ENCODE measurements at places on chromosomes 11 and 22. TPM values are rescaled to one million over a fixed set of nuclear protein-coding genes. Genes with fewer than 3 reads are reported as not detected.
A peak's percentile ranks its signal among the peaks of the same experiment; 100 is the strongest.

DNA sequence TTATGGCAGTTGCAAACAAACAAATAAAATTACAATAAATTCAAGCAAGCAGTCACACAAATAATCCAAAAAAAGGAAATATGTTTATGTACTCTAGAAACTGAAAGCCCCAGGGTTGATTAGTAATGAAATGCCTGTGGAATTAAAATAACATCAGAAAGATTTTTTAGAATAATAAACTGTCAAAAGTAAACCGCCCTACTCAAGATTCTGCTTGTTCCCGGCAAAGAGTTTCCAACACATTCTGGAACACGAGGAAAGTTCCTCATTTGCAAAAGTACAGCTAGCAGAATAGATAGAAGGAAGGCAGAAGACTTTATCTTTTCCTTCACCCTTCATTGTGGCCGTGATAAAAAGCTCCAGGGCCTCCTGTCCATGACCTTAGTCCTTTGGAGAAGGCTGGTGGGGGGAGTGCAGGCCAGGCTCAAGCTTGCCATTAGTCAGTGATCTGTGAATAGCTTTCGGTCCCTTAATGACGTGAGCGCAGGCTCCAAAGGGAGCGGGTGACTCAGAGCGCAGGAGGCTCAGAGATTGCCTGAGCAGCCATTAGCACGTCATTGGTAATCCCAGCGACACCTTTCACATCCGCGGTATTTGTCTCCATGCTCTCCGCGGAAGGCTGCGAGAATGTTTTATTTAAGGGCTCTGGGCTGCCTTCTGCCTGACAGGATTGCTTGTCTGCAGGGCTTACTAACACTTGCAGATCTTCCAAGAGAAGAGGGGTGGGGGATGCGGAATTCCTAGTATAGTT lies 458.3 kb downstream of the METTL15 start:
- no peak for DNase-seq
- no peaks in the 10 kb centered on the region for H3K4me1 ChIP-seq
- H3K27me3 ChIP-seq = no peaks in the 10 kb centered on the region
- H3K36me3 ChIP-seq = no peaks in the 10 kb centered on the region

DNA sequence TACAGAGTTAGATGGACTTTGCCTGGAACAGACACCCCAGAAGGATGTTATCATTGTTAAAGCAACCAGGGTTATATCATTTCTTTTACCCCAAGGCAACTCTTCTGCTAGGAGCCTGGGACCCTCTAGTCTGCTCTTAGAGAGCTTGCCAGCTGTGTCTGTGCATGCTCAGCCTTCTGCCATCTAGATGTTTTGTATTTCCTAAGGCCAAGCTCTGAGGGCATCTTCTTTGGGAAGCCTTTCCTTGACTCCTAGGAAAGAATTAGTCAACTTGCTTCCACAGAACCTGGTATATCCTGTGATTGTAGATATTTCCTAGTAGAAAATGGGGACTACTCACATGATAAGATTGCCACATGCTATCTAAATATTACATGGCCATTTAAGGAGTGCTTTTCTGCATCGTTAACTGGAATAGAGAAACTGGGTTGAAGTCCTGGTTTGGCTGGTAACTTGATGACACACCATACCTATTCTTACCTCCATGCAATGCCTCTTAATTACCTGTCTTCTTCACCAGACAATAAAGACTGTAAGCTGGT lies 87.6 kb downstream of the STIM1 start:
- no peak for DNase-seq
- H3K4me1 ChIP-seq = peaks cover 76% of the 10 kb centered on the region

DNA sequence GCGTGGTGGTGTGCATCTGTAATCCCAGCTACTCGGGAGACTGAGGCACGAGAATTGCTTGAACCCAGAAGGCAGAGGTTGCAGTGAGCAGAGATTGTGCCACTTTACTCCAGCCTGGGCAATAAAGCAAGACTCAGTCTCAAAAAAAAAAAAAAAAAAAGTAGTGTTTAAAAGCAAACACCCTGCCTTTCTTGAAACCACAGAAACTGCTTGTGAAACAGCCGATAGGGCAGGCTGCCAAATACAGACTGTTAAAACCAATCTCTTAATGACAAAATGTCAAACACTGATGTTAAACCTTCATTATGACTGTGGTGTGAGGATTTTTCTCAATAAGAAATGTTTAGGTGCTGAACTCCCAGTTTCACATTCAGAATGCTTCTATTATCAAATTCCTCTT lies 27.3 kb downstream of the MARK2 start:
- peaks cover 63% of the 10 kb centered on the region for H3K4me1 ChIP-seq
- H3K27ac ChIP-seq = peak overlapping the region; percentile 54
- H3K36me3 ChIP-seq = peaks cover 29% of the 10 kb centered on the region
- H3K27me3 ChIP-seq = no peaks in the 10 kb centered on the region
- H3K4me3 ChIP-seq = peak overlapping the region; percentile 64

DNA sequence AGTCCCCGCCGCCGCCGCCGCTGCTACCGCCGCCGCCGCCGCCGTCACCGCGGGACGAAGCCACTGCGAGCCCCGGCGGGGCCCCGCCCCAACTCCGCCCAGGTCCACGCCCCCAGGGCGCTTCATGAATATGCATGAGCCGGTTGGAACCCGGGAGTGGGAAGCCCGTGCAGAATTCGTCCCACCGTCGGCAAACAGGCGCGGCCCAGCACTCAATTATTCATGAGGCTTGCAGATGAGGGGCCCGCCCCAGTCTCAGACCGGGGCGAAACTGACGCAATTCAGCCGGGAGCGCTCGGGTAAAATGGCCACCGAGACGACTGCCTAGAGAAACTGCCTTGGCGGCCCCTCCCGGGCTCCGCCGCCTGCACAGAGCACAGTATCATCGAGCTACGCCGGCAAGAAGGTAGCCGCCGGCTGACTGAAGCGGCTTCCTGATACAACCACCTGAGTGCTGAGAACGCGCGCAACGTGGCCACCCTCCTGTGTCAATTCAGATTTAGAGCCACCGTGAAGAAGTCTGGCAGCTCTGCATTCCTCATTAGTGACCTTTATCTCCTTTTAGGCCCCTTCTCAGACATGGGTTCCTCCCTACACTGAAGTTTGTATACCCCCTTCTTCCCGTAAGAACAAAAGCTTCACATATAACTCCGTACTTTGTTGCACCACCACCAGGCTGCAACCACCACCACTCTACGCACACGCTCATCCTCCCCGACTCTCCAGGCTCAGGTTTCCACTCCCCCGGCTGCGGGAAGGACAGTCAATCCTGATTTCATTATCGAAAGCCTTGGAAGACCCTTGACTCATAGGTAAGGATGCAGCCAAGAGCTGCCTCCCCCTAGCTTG lies at the start of gene TNKS1BP1:
Gene TNKS1BP1, minus strand, starts transcription at position 67 of the 849 bp plus-strand sequence. CDS start 3,067 bp downstream, outside the sequence.
- H3K27me3 ChIP-seq = no peaks in the 10 kb centered on the region
- H3K4me3 ChIP-seq = peak within 1 kb of the TSS; percentile 83
- H3K4me1 ChIP-seq = peaks cover 45% of the 10 kb centered on the region
- peaks cover 53% of the 10 kb centered on the region for H3K36me3 ChIP-seq
- peak within 1 kb of the TSS; percentile 93 for H3K27ac ChIP-seq

GRCh38 chr11:106311531-106312230 lies 234.2 kb downstream of the AASDHPPT start:
- no peak overlapping the region for H3K4me3 ChIP-seq
- H3K27ac ChIP-seq = no peak overlapping the region
- no peaks in the 10 kb centered on the region for H3K36me3 ChIP-seq
- no peaks in the 10 kb centered on the region for H3K4me1 ChIP-seq

DNA sequence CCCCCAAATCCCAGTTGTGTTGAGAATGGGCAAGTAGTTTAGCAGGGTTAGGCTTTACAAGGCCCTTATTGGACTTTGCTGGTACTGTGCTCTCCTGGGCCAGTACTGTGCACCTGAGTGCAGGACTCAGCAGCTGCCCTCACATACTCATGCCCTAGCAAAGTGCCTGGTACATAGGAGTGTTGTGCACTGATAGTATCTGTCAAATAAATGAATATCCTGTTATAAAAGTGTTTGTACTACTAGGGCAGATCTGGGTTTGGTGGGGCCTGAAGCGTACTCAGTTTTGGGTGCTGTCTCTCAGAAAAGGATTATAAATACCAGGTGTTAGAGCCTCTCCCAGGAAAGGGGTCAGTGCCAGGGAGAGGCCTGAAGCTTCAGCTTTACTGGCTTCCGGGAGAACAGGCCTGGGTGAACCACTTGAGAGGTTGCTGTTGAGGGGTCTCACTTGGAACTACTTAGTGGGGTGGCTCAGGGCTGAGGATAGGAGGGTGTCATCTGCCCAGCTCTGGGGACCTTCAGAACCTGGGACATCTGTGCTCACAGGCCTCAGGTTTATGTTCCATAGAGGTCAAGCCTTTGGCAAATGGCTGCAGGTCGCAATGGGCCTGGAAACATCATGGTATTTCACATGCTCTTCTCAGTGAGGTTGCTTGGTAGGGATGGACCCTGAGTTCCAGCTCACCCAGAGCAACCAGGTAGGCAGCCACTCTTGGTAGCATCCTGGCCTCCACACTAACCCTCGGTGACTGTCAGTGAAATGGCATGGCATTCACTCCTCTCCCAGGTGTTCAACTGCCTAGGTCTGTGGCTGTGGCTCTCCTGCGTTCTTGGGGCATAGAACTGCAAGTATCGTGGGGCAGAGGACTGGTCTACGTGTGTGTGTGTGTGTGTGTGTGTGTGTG lies 106.1 kb downstream of the ZBTB16 start:
- no peaks in the 10 kb centered on the region for H3K36me3 ChIP-seq
- peak overlapping the region; percentile 9 for H3K27ac ChIP-seq

- H3K4me3 ChIP-seq = no peak overlapping the region
- no peaks in the 10 kb centered on the region for H3K27me3 ChIP-seq
- no peak for DNase-seq
- peaks cover 44% of the 10 kb centered on the region for H3K4me1 ChIP-seq
- peak overlapping the region; percentile 30 for H3K27ac ChIP-seq
- peaks cover 22% of the 10 kb centered on the region for H3K36me3 ChIP-seq
Observed at GRCh38 chr22:29385151-29385704, 3.1 kb downstream of the AP1B1 start.

GRCh38 chr22:25563761-25564319 lies 635 bp upstream of the GRK3 start:
- peaks cover 56% of the 10 kb centered on the region for H3K4me1 ChIP-seq
- H3K27me3 ChIP-seq = no peaks in the 10 kb centered on the region

DNA sequence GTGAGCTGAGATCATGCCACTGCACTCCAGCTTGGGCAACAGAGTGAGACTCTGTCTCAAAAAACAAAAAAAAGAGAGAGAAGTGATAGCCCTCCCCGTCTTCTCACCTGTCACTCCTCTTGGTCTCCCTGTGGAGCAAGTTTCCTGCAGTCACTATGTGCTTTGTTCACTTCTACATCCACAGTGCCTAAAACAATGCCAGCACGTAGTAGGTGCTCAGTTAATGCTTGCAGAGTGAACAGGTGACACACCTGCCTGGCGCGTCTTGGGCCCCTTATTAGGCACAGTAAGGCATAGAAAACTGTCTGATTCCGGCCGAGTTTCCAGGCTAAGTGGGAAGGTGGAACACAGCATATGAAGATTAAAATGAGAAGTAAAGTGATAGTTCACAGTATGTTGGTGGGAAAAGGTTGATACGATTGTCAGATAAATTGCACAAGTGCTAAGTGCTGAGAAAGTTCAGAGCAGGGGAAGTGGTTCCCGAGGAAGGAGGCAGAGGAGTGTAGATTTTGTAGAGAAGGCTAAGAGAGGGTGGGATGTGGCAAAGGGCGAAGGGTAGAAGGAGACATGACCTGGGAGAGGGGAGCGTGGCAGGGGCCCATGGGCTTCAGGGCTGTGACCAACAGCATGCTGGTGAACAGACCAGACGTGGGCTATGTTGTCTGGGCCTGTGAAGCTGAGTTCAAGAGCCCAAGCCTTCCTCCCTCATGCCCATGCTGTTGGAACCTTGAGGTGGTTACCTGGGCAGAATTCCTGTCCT lies 41.9 kb downstream of the BCR start:
- peaks cover 87% of the 10 kb centered on the region for H3K4me1 ChIP-seq
- H3K27me3 ChIP-seq = no peaks in the 10 kb centered on the region
- peak overlapping the region; percentile 38 for H3K27ac ChIP-seq
- no peak for DNase-seq
- H3K4me3 ChIP-seq = peak overlapping the region; percentile 3

DNA sequence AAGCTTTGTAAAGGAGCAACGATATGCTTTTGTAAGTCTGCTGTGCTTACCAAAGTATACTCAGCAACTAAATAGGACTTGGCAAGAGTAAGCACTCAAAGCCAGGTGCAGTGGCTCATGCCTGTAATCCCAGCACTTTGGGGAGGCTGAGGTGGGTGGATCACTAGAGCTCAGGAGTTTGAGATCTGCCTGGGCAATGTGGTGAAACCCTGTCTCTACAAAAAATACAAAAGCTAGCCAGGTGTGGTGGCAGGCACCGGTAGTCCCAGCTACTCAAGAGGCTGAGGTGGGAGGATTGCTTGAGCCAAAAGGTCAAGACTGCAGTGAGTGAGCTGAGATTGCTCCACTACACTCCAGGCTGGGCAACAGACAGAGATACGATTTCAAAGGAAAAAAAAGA lies 67.5 kb downstream of the PAK1 start:
- DNase-seq = no peak
- H3K27ac ChIP-seq = no peak overlapping the region
- H3K4me3 ChIP-seq = no peak overlapping the region
- peaks cover 50% of the 10 kb centered on the region for H3K4me1 ChIP-seq
- H3K36me3 ChIP-seq = peaks cover 19% of the 10 kb centered on the region
- H3K27me3 ChIP-seq = no peaks in the 10 kb centered on the region

DNA sequence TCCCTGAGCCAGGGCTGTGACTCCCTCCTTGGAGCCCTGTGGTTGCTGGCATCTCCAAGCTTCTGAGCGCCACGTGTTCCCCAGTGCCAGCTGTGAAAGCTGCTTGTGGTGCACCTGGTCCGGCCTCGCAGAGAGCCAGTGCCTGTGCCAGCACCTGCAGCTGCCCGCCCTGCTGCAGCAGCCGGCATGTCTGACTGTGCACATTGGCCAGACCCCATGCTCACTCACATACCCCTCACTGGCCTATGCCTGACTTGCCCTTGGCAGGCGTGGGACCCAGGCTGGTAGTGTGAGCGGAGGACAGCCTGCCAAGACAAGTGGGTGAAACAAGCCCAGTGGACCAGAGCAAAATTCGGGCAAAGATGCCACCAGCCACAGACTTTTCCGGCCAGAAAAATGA lies 9.8 kb downstream of the MRPL48 start:
- H3K27me3 ChIP-seq = no peaks in the 10 kb centered on the region
- no peak for DNase-seq
- peaks cover 13% of the 10 kb centered on the region for H3K36me3 ChIP-seq
- H3K27ac ChIP-seq = no peak overlapping the region

The AGBL2 gene
- total RNA-seq = 4.5 TPM

The CCDC87 gene
- 0.21 TPM for total RNA-seq

The DEFB131B gene
- not detected for total RNA-seq

The SOX6 gene
- not detected for total RNA-seq

Data from activated CD4-positive, alpha-beta T cell treated with anti-CD3 and anti-CD28 coated beads, Interleukin-2, amount 10 ng/mL, durations not matched to agents 24 days and 14 days (primary cell).